Ammon's horn (tissue), 1 donor: ENCODE measurements at places on chromosomes 1 and 21.

- no peak for DNase-seq
Measured at GRCh38 chr1:39759436-39759726, 11.8 kb downstream of the OXCT2 start.

DNA sequence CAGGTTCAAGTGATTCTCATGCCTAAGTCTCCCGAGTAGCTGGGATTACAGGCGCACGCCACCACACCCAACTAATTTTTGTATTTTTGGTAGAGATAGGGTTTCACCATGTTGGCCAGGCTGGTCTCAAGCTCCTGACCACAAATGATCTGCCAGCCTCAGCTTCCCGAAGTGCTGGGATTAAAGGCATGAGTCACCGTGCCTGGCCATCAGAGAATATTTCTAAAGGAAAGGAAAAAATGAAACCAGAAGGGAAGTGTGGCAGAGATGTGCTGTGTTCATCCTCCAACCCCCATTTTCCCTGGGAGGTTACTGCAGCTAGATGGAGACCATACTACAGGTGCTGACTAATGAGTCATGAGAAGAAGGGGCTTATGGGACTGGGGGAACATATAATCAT lies 964.1 kb downstream of the TTLL7 start:
- DNase-seq: no peak

- no peak for DNase-seq
Measured at GRCh38 chr1:27557596-27558340, 46.2 kb downstream of the AHDC1 start.

- DNase-seq: peak; percentile 98
Measured at GRCh38 chr1:14259191-14259757, 339.2 kb upstream of the KAZN start.

- no peak for DNase-seq
Measured at GRCh38 chr21:45977396-45977795, 4.2 kb upstream of the COL6A1 start.

GRCh38 chr21:31011412-31011811 lies 26.9 kb downstream of the KRTAP19-8 start:
- DNase-seq: no peak

GRCh38 chr1:59124166-59124565 lies 172.7 kb upstream of the FGGY start:
- no peak for DNase-seq

DNA sequence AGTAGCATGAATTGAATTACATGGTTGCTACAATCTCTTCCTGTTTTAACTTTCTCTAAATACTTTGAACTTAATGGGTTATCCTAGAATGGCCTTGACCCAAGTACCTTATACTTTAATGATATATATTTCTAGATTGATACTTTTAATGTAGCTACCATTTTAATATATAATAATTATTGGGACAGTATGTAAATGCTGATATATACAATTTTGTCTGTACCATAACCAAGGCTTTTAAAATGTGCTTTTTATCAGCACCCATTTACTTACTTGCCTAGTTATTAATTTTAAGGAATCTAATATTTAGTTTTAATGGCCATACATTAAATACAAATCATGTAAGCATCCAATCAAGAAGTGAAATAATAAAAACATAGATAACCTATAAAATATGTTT lies 13.4 kb downstream of the HIPK1 start:
- DNase-seq: no peak

DNA sequence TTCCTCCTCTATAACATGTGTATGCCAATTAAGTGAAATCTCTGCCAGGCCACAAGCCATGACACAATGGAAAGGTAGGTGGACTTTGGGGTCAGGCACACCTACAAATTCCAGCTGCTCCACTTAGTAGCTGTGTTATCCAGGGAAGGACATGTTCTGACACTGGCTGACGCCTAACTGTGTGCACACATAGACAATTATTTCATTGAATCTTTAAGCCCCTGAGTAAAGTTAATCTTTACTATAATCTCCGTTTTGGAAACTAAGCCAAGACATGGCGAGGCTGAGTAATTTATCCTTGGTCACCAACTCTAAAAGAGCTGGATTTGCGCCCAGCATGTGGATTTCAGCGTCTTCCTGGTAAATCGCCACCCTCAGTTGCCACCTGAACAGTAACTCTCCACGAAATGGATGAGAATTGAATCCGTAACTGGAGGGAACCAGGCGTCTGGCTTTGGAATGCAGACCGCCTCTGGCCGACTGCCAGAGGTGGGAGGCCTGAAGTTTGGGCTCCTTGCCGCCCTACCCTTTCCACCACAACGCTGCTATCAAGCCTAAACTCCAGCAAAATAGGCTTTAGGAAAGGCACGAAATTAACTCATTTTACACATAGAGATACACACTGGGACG lies 888 bp upstream of the SNRPE start:
- peak; percentile 12 for DNase-seq

DNA sequence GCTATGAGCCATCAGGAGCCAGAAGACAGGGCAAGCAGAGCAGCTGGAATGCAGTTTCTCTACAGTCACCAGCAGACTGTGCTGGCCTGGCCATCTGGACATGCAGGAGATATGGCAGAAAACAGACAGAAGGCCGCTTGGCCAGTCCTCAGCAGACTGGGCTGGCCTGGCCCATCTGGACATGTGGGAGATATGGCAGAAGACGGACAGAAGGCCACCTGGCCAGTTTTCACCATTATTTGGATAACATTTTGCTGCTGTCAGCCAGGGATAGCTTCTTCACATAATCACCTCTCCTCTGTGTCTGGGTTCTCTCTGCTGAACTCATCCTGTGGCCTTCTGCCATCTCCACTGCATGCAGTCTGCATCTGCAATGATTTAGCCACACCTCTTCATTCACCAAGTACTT lies 25.0 kb upstream of the CACYBP start:
- no peak for DNase-seq

GRCh38 chr1:57311411-57311810 lies 112.4 kb downstream of the DAB1 start:
- DNase-seq: no peak

- DNase-seq: no peak
Measured at GRCh38 chr21:45504021-45504515, 38.2 kb downstream of the SLC19A1 start.

DNA sequence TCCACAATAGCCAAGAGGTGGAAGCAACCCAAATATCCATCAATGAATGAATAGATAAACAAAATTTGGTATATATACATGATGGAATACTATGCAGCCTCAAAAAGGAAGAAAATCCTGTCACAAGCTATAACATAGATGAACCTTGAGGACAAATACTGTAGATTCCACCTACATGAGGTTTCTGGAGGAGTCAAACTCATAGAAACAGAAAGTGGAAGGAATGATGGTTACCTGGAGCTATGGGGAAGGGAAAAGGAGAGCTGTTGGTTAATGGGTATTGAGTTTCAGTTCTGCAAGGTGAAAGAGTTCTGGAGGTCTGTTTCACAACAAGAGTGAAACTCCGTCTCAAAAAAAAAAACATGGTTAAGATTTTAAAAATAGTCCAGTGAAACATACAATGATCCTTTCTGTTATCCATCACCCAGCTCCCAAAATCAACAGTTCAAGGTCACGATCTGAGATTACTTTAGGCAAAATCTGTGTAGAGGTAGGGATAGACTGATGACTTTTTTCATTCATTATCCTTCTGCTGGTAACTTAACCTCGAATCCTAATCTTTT lies 80.8 kb upstream of the HNRNPU start:
- DNase-seq: no peak

DNA sequence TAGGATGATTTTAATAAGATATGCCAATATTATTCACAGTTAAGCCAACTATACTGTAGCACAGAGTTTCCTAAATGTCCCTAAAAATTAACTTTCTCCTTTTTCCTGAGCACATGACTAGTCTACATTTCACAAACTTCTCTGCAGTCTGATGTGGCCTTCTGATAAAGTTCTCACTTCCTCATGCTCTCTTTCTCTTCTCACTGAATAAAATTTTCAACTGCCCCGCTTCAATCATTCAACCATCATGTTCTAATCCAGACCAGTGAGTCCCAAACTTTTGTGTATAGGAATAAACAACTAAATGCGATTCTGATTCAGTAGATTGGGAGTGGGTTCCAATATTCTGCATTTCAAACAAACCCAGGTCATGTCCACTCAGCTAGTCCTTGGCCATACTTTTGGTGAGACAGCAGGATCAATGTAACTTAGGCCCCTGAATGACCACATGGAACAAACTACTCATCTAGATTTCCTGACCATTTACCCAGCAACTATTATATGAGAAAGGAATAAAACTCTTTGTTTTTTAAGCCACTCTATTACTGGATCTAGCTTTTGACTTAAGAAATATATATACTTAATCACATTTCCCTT lies 20.1 kb downstream of the TUT4 start:
- no peak for DNase-seq

- no peak for DNase-seq
Measured at GRCh38 chr1:10819198-10819901, 22.9 kb upstream of the CASZ1 start.

DNA sequence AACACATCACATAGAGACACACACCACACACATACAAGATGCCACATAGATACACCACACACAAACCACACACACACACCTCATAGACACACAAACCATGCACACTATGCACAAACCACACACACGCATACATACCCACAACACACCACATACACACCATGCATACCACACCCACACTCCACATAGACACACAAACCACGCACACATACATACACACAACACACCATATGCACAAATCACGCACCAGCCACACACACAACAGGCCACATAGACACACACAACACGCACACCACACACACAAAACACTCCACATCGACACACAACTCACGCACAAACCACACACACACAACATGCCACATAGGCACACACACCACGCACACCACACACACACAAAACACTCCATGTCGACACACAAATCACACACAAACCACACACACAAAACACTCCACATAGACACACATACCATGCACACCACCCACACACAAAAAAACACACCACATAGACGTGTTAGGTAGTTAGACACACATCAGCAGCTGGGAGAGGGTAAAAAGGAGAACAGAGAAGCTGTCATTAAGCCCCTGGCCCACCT lies 49.5 kb upstream of the SLC19A1 start:
- no peak for DNase-seq

DNA sequence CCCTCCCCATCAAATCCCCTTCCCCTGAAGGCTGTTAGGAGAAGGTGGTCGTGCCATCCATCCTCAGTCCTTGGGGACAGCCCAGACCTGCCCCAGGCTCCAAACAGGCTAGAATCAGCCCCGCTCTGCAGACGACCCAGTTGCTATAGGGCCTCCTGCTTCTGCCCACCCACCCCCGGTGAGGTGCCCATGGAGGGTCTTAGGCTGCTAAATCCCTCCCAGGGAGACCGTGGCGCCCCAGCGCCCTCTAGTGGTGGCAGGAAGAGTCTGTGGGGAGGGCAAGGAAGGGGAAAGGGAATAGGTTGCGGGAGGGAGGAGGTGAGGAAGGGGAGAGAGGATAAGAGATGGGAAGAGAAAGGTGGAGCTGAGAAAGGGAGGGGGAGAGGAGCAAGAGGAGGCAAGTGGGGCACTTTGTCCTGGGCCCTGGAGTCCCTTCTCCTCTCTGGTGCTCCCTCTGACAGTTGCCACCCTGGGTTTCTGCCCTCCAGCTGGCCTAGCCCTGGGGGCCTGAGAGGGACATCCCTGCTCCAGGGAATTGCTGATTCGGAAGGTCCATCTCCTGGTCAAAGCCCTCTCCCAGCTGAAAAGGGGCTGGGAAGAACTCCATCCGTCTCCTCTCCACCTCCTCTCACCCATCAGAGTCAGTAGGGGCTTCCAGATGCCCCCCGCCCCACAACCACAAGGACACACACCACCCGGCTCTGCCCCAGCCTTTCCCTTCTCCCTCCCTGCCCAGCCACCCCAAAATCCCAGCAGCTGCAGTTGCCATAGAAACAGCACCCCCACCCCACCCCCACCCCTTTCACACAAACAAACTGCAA lies 55.4 kb downstream of the CAMK2N1 start:
- peak; percentile 63 for DNase-seq

DNA sequence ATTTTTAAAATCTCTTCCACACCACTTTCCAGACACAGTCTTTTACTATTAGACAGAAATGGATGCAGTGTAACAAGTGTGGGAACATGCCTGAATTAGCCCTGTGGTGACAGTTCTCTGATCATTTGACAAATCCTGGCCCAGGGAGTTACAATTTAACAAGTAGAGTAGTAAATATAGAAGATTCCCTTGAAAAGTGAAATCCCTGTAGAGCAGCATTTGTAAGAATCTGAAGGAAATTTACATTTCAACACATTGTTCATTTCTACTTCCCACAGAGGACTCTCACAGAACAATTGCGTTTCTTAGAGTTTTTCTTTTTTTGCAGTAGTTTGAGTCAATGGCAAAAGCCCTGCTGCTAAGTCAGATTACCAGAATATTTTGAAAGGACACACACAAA lies 458.3 kb upstream of the BRINP3 start:
- no peak for DNase-seq

GRCh38 chr1:51636764-51637522 lies 20.1 kb downstream of the OSBPL9 start:
- no peak for DNase-seq

DNA sequence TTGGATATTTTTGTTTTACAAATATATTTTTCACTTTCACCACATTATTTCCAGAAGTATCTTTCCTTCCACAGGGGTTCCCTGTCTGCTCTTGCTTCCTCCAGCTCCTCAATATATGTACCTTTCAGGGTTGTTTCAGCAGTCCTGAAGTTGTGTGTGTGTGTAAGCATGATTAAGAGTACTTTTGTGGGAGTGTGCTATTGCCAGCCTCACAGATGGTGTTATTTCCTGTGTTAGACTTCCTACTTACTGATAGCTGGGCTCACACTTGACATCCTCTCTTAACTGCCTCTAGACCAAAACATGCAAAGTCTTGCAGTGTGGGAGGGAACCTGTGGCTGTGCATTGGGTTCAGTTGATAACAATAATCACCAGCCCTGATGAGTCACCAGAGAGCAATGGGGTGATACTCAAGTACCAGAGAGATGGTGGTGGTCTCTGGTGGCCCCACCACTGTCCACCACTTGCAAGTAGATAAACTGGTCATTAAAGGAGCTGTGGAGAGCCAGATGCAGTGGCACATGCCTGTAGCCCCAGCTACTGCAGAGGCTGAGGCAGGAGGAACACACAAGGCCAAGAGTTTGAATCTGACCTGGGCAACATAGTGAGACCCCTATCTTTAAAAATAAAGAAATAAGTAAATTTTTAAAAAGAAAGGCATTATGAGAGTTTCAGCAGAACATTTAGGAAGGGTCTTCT lies 126.7 kb downstream of the NR5A2 start:
- no peak for DNase-seq

GRCh38 chr1:151583796-151584195 lies 28.1 kb upstream of the SNX27 start:
- DNase-seq: no peak

- DNase-seq: no peak
Measured at GRCh38 chr21:33267250-33267649, 1.1 kb downstream of the IL10RB start.

DNA sequence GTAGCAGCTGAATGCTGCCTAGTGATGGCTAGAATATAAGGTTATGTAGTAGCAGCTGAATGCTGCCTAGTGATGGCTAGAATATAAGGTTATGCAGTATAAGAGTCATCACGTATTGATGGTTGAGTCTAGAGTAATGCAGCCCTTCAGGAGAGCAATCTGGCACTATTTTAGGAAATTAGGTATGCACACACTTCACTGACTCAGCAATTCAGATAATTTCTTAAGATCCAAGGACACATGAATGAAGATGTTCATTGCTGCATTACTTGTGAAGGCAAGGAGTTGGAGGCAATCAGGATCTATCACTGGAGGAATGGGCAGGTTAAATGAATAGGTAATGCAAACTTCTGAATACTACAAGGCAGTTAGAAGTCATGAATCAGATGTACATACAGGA lies 13.6 kb downstream of the LTN1 start:
- no peak for DNase-seq
